ENCODE measurements at places on chromosomes 5 and 9.
A peak's percentile ranks its signal among the peaks of the same experiment; 100 is the strongest.

DNA sequence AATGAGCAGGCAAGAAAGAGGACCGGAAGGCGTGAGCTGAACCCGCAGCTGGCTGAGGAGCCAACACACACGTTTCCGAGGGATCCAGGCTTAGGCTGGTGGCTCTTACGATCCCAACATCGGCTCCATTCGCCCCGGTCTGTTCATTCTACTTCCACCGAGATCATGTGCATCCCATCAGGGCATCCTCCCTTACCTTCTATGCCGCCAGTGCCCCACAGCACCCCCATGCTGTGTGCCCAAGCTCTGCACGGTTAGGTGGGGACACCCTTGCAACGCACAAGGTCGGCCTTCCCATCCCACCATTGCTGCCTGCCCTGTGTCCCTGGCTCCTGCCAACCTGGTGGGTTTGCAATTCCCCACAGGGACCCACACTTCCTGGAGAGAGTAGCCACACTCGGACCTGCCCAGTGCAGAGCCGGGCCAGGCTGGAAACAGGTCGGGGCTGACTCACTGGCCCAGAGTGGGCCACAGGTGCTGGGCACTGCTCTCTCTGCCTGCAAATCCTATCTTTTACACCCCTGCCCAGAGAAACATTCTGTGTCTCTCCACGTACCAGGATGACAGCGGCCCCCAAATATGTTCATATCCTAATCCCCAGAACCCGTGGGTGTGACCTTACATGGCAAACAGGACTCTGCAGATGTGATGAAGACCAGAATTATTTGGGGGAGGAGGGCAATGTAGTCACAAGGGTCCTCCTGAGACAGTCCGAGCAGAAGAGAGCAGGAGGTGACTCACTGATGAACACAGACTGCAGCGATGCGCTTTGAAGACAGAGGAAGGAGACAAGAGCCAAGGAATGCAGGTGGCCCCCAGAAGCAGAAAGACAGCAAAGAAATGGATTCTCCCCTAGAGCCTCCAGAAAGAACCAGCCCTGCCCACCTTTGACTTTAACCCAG lies 182.2 kb downstream of the AUH start:
- DNase-seq: no peak

GRCh38 chr5:115838885-115839518 lies 2.4 kb downstream of the ATG12 start:
- DNase-seq: peak; percentile 74

- no peak for DNase-seq
Measured at GRCh38 chr5:40402007-40402364, 277.7 kb upstream of the PTGER4 start.

DNA sequence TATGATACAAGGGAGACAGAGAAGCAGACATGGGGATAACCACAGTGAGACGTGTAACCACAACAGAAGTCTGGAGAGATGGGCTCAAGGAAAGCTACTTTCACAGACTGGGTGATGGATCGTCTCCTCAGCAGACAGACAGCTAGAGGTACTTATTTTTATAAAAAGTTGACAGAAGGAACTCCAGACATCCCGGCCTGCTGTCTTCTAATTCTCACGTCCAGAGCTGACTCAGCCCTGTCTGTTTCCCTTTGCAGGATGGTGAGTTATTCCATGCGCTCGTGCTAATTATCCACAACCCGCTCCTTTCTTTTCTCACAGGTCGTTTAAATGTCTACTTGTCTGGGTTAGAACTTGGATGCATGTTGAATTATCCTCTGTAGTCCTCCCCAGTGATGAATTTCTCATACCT lies 304.5 kb downstream of the CWC27 start:
- DNase-seq: no peak

GRCh38 chr9:98357921-98358535 lies 102.6 kb upstream of the TBC1D2 start:
- no peak for DNase-seq

DNA sequence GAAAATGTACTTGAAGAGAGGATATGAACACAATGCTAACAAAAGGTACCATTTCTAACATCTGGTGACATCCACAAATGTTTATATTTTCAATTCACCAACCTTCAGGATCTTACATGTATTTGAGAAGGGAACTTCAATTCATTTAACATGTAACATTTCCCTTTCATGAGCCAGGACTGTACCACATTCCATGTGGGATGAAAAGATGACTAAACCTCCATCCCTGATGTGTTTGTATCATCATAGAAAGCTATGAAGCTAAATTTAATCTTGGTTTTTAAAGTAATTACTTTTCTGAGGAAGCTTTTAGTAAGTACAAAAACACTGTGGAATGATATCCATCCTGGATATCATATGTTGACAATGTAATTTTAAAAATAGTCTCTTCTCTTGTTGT lies 78.2 kb upstream of the GNA14 start:
- DNase-seq: no peak

DNA sequence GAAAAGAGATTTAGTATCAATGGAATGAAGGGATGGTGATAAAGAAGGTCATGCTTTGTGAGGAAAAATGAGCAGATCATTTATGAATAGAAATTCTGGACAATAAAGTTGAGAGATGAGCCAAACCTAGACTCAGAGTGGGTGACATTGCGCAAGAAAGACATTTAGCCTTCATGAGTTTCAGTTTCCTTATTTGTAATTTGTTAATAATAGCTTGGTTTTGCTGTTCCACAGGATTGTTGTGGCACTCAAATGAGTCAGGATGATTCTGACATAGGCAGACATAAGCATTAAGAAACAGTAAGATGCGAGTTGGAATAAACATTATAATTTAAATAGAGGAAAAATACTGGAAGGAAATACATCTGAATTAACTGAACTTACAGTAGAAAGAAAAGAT lies 34.8 kb downstream of the ITGA2 start:
- DNase-seq: no peak

DNA sequence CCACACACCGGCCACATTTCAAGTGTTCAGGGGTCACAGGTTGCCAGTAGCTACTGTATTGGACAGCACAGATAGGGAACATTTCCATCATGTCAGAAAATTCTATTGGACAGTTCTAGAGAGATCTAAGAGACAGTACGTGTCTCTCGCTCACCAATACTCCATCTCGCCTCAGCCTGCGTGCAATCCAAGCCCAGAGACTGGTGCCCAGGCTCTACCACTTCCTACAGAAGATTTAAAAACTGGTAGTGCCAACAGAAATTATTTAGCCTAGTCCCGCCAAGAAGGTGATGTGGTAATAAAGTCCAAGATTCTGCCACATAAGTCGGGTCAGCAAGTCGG lies 390 bp upstream of the SNX2 start:
- no peak for DNase-seq

- DNase-seq: no peak
Measured at GRCh38 chr5:179265514-179266290, 79.6 kb downstream of the ADAMTS2 start.

- DNase-seq: peak; percentile 59
Measured at GRCh38 chr5:74948031-74948546, 81.9 kb upstream of the FAM169A start.

GRCh38 chr5:167694325-167695147 lies 596.9 kb upstream of the WWC1 start:
- no peak for DNase-seq

DNA sequence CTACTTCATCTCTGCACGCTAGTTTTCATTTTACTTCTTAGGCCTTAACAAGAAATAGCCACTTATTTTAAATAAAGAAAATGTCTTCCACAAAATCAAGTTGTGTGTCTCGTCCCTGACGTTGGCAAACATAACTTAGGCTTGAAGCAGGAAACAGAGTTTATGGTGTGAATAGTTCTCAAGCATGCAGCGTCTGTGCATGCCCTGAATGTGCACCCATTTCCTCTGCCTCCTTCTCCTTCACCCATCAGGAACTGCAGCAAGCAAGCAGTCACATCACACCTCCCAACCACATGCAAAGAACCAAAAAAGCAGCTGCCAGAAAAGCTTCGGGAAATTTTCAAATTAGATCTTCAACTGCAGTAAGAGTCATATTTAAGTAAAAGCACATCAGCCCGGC lies 424.0 kb upstream of the IRX4 start:
- DNase-seq: no peak

GRCh38 chr9:38421498-38422211 lies 2.6 kb downstream of the IGFBPL1 start:
- peak; percentile 90 for DNase-seq

DNA sequence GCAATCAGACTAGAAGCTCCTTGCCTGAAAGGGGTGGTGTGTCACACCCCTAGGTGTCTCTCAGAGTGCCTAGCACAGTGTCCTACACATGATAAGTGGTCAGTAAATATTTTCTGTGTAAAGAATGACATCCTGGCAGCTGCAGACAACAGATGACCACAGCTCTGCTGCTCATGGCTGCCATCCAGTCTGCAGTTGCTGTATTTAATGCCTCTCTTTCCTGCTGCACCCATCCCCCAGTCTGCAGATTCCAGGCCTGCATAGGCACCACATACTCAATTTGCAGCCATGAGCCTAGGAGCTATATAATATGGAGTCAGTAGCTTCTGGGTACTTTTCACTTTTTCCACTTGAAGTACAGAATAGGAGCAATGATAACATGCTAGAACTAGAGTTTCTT lies 94.9 kb upstream of the NR4A3 start:
- DNase-seq: no peak

DNA sequence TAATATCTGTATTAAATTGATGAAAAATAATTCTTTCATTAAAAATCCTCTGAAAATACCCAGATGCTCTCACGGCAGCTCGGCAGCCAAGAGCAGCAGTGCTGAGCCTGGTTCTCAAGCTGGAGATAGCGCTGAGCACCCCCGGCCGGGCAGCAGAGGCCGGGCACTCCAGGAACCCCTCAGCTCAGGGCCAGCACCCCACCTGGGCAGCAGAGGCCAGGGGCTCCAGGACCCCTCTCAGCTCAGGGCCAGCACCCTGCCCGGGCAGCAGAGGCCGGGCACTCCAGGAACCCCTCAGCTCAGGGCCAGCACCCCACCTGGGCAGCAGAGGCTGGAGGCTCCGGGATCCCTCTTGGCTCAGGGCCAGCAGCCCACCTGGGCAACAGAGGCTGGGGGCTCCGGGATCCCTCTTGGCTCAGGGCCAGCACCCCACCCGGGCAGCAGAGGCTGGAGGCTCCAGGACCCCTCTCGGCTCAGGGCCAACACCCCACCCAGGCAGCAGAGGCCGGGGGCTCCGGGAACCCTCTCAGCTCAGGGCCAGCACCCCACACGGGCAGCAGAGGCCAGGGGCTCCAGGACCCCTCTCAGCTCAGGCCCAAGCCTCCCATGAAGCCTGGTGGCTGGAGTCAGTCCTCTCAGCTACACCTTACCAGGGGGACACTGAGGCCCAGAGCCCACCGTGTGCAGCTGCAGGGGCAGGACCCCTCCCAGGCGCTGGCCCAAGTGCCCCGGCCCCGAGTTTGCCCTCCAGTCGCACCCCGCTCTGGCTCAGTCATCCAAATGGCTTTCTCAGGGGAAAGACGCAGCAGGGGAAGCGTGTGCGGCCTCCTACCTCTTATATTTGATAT lies 21.7 kb downstream of the CLPTM1L start:
- no peak for DNase-seq

GRCh38 chr9:34690983-34691935 lies at the start of gene CCL19:
Gene CCL19, minus strand, starts transcription at chr9:34691276. Its CDS starts 137 bp downstream, at chr9:34691139.
- no peak for DNase-seq

DNA sequence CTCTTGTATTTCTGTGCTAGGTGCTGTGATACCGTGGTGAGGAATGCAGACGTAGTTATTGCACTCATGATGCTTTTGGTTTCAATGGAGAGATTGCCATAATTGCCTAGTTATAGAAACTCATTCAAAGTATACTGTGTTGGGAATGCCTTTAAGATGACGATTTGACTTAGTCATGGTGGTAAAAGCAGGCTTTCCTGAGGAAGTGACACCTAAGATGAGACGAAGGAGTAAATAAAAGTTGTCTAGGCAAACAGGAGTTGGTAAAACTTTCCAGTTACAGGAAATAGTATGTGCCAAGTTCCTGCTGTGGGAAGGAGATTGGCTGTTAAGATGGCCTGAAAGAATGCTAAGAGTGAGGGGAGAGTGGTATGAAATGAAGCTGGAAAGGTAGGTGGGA lies 48.1 kb downstream of the FOCAD start:
- no peak for DNase-seq

- peak; percentile 80 for DNase-seq
Measured at GRCh38 chr5:73591102-73591695, 25.7 kb downstream of the UTP15 start.

DNA sequence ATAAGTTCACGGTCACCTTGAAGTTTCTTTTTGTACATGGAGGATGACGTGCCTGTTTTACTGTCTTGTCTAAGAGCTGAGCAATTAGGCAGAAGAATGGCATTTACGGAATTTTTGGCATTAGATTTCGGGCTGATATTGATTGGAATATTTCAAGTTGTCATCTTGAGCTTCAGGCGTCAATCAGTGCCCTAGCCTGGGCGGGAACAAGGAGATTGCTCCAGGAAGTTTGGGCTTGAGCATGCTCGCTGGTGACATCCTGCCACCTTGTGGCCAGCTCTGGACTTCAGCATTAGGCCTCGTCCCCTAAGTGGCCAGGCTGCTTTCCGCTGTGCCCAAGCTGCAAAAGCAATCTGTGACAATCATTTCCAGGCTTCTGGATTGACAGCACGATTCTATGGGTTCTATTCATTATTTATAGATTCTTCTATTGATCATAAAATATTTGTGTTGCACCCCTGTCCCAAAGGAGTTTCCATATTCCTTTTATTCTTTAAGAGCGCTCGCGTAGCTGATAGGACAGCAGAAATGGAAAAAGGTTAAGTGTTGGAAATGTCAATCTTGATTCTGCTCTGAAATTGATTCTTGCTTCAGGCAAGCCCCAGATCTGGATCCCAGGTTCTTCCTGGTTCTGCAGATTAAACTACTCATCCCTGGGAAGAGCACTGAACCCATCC lies 79.3 kb downstream of the SLC28A3 start:
- DNase-seq: peak; percentile 90

DNA sequence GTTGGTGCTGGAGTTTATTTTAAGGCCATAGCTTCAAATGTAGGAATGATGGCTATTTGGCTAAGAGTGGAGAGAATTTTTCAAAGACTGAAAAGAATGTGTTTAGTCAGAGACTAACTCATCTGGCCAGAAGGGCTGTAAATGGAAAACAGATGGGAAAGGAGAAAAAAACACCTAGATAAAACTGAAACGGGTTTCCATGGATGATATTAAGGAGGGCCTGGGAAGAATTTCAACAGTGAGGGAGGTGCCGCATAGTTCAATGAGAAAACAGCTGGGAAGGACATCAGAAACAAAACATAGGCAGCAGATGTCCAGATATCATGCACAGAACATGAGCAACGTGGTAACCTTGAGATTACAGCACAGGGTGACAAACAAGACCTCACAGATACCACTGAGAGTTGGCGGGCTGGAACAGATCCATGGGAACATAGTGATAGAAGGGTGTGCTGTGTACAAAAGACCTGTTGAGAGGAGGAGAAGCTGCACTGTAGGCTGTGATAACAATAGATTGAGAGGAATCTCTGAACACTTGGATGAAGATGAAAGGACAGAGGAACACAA lies 31.2 kb upstream of the RAD23B start:
- DNase-seq: no peak

DNA sequence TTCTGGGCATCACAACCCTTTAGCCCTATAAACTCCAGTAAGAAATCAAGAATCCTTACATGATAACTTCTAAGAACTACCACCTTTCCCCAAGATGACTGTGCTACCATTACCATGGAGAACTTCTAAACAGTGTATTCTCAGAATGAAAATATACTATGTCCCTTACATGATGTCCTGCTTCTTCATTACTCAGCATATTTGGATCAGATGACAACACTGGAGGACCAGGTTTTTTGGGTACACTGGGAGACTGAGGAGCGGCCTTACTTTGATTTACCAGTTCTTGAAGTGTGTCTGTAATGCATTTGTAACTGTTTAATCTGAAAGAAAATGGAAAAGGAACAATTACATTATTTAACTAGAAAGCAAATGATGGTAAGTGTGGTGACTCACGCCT lies 55.7 kb upstream of the CPLANE1 start:
- DNase-seq: no peak
